ENCODE measurements at places on chromosomes 4 and X.

GRCh38 chr4:113328514-113328913 is 279.1 kb downstream of the ANK2 start:
- DNase-seq = no peak

- peak; percentile 58 for DNase-seq
These were observed 1583.3 kb downstream of the STIM2 start for GRCh38 chr4:28443801-28444412.

DNA sequence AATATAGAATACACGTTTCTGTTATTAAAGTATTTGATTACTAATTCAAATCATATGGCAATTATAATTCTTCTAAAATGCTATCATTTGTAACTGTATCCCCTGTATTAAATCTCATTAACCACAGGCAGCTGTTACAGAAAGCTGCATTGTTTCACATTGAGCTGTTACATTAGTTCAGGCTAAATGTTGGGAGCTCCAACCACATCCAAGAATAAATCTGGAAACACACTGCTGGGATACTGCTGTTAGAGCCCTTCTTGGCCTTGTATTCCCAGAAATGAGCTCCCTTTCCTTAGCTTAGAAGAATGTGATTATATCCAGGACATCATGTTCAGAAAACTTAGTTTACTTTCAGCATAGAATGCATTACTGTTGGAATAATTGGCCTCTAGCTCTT is 48.2 kb downstream of the GUCY1B1 start:
- peak; percentile 97 for DNase-seq

DNA sequence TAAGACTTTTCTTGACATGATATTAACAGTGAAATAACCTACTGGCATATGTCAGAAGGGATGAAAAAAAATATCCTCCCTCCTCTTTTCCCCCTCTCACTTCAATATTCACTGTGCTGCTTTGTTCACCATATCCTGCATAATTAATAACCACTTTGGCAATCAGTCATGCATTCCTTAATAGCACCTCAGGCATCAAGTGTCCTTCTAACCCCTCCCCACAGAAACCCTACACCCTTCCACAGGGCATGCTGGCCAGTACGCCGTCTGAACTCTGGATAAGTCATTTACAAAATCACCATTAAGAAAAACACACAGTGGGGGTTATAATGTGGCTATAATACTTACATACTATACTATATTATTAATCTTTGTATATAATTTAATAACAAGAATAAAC is 165.9 kb downstream of the PDGFC start:
- no peak for DNase-seq

GRCh38 chr4:73912191-73912590 is 43.0 kb downstream of the CXCL1 start:
- DNase-seq = no peak

GRCh38 chrX:41885724-41886123 is 37.6 kb downstream of the CASK start:
- no peak for DNase-seq
